CD4-positive, alpha-beta T cell treated with Interleukin-15 for 4 hours (primary cell): ENCODE measurements at places on chromosomes 4 and X.

DNA sequence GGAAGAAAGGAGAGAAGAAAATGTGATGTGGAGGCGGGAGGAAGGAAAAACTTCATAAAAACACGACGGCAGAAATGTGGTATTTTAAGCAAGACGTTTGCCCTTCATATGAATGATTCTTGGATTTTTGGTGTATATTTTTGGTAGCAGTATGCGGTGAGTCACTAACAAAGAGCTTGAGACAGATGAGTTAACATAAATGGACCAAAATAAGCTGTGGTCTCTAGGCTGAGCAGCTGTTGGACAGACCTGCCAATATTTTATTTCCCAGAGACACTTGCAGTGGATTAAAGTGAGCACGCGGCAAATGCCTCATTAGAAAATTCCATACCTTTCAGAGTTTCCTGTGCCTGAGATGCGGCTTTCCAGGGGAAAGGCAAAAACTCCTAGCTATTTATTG lies 43.1 kb upstream of the RPS6KA3 start:
- DNase-seq: no peak

DNA sequence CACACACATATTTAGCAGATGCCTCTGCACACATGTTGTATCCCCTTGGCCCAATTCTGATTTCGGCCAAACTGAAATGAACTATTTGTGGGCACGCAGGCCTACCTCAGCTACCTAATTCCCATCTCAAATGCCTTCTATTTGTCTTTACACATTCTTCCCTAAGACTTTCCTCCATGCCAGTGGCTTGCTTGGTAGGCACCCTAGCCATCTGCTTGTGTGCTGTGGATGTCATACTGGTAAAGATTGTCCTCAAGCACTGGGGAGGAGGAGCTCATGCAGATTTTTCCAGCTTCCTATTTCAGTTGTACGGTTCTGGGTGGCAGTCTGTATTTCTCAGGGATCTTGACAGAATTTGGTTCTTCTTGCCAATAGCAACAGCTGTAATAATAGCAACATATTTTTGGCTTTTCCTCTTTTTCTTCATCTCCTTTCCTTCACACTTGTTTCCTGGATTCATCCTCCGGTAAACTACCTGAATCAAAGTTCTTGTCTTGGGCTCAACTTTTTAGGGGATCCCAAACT lies 514.3 kb downstream of the ADGRL3 start:
- no peak for DNase-seq

DNA sequence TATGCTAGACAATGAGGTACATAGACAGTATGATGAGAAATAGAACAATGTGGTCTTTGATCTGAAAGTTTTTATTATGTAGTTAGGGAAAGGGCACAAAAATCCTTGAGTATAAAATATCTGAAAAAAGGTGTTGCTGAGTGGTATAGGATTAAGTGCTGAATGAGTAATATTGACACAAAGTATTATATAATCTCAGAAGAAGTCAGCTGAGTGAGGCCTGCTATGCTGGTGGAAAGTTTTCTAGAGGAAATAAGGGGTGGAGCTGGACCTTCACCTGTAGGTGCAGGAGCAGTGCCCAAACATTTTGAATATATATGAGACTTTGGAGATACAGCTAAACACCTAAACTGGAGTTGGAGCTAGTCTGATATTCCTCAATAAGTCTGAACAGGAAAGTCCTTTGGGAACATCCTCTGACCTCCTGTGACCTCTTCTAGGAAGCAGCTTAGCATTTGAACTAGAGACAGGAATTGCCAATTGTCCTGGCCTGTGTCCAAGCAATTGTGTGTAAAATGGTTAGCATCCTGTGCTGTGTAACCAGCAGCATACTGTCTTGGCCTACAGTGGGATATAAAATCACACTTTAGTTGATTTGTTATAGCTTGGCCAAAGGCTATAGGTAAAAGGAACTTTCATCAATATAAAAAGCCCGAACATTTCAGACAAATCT lies 285.3 kb downstream of the ANKRD50 start:
- DNase-seq: no peak

- no peak for DNase-seq
These were observed 64.1 kb downstream of the ZNF81 start for GRCh38 chrX:47900833-47901232.

- DNase-seq: peak; percentile 10
These were observed 249.6 kb downstream of the OPHN1 start for GRCh38 chrX:68183612-68184214.

DNA sequence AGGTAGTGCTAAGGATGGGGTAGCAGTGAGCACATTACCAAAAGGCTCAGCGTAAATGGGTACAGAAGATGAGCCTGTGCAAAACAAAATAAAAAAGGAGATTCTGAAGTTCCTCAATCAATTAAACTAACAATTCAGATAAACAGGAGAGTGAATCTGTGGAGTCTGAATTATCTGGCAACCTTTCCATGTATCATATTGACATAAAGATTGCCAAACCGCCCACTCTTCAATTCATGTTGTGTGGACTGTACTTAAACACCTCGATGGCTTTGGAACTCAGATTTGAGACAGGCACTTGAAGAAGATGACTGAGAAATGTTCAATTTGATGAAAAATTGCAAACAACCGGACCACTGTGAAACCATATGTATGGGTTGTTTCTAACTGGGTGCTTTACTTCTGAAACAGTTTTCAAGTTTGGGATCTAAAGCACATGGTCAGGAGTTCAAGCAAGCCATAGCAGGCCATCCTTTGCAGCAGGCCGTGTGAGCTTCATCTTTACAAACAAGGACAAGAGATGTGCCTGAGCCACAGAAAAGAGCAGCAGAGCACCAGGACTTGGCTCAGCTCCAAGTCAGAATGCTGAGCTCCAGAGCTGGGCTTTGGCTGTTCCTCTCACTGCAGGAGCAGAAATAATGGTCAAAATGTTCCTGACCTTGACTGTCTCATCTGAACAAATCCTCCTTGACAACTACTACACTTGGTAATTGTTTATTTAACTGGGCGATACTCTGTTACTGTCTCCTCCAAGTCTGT lies 108.1 kb downstream of the MGST2 start:
- no peak for DNase-seq

DNA sequence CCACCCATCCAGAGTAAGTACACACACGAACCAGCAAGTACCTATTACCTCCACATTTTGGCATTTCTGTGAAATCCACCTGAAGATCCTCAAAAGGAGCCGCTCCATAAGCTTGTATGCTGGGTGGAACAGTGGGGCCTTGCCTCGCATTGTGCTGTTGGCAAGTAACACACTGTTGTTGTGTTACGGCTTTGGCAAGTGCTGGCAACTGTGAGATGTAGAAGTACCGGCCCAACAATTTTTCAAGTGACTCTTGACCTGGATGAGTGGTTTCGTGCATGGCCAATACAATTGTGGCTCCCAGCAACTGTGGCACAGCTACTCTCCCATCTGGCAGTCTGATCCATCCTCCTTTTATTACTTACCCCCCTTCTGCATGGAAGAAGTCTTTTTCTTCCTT lies 128.7 kb downstream of the CCNB3 start:
- DNase-seq: no peak

DNA sequence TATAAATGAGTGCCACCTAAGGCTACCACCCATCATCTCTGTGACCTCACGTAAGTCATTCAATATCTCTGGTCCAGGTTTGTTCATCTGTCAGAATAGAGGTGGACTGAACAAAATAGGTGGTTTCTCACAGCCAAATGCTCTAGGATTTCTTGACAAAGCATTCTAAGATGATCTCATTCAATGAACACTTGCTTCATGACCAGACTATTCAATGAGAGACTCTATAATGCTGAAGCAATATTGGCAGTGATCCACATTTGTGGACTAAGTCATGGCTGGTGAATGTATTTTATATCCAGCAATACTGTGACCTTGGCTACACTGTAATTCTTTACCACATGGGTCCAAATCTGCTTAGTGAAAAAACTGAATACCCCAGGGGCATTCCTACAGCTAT lies 37.9 kb downstream of the LDB2 start:
- no peak for DNase-seq

DNA sequence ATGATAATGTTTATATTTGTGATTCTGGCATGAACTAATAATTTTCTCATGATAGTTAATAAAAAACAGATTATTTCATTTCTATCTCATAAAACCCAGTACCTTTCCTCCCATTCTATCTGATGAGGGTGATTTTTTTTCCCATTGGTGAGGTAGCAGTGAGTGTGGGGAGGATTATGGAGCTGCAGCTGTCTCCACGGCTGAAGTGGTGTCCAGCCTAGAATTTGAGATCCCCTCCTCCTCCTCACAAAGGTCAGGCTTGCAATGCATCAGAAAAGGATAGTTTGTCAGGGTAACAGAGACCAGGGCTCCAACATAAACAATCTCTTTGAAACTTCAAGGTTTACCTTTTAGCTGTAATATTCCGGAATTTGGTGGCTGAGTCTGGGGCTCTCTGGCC lies 60.9 kb downstream of the C4orf51 start:
- no peak for DNase-seq

- no peak for DNase-seq
These were observed 54.1 kb downstream of the PHF8 start for GRCh38 chrX:53990171-53990570.

- DNase-seq: no peak
These were observed 49.7 kb upstream of the GPRIN3 start for GRCh38 chr4:89357340-89357739.

GRCh38 chr4:4269856-4270255 lies 20.1 kb downstream of the LYAR start:
- DNase-seq: peak; percentile 78

DNA sequence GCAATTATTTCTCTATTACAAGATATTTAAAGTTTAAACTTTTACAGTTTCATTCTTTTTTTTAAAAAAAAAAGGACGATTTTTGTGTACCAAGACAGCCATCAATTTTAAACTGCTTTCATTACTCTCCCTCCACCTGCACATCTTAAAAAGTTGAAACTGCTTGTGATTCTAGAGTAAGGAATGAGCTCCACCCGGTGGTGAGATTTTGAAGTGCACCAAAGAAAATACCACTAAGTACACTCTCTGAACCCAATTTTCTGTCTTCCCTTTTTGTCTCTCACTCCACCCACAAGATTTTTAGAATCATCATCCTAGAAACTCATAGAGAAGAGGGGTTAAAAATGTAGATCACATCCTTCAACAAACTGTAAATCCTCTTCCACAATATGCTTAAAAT lies 91.3 kb upstream of the WDR44 start:
- DNase-seq: peak; percentile 1

- no peak for DNase-seq
These were observed 685.5 kb downstream of the KCTD8 start for GRCh38 chr4:43763029-43763610.

DNA sequence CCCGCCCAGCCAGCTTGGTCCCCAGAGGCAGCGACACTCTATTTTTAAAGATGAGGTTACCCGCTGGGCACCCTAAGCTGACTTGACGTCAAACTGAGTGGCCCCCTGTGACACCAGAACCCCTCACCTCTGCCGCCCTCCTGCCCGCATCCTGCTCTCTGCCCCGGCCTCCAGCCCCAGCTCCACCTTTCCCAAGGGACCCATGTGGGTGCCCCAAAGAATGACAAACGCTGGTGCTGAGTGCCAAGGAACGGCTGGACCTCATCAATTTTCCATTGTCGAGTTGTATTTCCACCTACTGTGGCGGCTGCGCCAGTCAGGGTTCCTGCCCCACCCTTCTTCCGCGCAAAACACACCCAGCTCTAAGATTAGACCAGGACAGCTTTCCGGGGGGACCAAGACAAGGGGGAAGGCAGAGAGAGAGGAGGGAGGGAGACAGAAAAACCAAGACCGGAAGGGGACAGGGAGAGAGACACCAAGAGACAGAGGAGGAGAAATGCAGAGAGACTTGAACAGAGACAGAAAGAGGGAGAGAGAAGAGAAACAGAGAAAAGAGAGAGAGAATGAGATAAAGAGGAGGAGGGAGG lies 2.0 kb downstream of the PRKX start:
- DNase-seq: peak; percentile 41

GRCh38 chrX:15405846-15406245 lies 21.6 kb upstream of the VEGFD start:
- DNase-seq: no peak

DNA sequence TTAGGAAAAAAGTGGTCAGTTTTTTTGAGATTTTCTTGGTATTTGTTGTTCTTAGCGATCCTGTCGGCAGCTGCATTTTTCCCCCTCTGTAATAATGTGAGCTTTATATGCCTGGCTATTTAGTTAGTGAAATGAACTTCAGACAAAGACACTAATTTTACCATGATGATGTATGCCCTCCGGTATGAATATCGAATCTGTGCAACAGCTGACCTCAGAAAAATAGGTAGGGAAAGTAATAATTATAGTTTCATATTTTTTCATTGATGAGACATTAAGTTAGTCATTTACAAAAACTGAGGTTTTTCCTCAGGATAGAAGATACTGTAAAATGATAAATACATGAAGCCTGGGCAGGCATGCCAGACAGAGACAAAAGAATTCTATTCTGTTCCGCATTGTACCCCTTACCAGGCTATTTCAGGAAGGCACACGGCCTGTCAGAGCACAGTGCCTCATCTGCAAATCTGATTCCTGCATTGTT lies 155.8 kb downstream of the SHROOM3 start:
- DNase-seq: no peak

DNA sequence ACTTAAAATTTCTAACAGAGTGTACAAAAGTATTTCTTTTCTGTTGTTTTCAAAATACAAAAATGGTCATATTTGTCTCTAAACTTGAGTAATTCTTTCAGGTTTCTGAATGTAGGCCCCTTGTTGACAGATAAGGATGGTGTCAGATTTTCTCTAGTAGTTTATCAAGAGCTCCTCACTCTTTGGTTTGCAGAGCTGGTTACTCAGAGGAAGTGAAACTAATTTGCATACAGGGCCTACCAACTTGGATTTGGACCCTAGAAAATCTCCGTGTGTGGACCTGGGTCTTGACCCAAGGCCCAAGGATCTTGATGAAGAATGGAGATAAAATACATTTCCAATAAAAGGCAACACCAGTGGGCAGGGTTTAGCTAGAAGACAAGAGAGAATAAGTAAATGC lies 433 bp upstream of the ADH6 start:
- no peak for DNase-seq

- DNase-seq: peak; percentile 2
These were observed 39.3 kb upstream of the IQSEC2 start for GRCh38 chrX:53320543-53321229.

- DNase-seq: no peak
These were observed 81.8 kb upstream of the TEX13A start for GRCh38 chrX:105302246-105302645.

DNA sequence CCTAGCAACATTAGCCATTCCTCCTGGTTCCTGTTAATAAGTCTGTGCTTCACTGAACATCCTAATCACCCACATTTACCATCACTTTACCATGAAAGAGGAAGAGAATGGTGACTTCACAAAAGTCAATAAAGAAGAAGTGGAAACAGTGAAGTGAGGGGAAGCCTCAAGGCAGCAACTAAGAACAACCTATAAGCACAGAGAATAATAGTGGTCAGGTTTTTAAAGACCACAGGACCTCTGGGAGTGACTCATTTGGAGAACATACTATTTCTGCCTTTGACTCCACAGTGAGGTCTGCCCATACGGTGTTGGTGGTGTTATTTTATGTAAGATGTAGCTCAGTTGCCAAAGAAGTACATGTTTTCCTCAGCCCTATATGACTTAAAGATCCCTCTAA lies 86.0 kb upstream of the TET2 start:
- peak; percentile 6 for DNase-seq

DNA sequence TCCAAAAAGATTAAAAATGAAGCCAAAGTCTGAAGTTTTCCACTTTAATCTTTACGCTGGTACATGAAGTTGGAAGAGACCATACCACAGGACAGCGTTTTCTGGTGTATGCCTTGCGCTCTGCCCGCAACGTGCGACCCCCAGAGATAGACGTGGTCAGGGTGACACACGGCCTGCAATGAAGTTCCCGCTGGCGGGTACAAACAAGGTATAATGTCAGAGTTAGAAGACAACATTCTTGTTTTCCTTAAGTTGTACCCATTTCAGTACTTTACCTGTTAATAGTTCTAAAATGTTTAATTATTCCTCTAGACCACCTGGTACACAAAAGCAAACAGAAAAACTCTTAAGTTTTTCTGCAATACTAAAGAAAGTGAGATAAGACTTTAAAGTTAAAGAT lies 4.8 kb downstream of the HNRNPDL start:
- DNase-seq: no peak
